Kidney (tissue), 22 donors: ENCODE measurements at places on chromosomes 7 and 10.

GRCh38 chr10:67815571-67816059 lies 22.4 kb downstream of the DNAJC12 start:
- no peak for DNase-seq

GRCh38 chr10:101814466-101815071 lies 3.7 kb downstream of the OGA start:
- DNase-seq = no peak

DNA sequence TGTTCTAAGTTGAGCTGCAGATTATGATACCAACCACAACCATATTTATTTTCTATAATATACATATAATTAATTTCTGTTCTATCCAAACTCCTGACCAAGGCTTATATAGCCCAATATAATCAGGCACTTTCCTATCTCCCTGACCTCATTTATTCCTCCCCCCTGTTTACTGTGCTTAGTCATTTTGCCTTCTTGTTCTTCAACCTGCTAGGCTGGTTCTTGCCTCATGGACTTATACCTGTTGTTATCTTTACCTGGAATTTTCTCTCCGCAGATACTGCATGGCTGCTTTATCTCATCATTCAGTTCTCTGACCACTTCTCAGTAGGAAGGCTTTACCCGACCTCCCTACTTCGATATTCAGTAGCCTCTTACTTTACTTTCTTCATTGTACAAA lies 24.9 kb upstream of the FAM3C start:
- DNase-seq = no peak

DNA sequence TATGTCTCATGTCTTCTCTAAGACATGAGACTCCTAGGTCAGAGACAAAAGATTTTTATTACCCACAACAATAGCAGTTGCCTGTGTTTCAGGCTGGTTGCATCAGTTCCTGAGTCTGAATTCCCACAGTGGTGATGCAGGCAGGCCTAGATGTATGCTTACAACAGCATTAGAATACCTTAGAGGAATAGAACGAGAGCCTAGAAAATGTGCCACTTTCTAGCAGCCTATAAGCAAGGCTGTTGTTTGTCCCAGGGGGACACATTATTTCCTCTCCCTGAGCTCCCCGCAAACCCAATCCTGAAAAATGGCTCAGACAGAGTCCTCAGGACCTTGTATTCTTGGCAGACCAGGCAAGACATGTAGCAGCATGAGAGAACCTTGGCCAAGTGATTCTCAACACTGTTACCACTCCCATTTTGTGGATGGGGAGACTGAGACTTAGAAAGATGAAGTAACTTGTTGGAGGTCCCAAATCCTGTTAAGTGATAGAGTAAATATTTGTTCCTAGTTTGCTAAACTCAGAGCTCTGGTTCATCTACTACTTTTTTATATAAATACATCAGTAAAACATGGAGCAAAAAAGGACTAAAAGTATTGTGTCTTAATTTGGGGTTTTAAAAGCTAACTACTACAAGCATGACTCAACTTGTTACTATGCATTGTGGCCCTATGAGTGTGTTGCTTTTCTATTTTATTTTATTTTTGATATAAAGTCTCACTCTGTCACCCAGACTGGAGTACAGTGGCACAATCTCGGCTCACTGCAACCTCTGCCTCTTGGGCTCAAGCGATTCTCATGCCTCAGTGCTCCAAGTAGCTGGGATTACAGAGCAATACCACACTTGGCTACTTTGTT lies 14.2 kb downstream of the VTI1A start:
- DNase-seq = no peak
